ENCODE measurements at places on chromosomes 2 and 18.

DNA sequence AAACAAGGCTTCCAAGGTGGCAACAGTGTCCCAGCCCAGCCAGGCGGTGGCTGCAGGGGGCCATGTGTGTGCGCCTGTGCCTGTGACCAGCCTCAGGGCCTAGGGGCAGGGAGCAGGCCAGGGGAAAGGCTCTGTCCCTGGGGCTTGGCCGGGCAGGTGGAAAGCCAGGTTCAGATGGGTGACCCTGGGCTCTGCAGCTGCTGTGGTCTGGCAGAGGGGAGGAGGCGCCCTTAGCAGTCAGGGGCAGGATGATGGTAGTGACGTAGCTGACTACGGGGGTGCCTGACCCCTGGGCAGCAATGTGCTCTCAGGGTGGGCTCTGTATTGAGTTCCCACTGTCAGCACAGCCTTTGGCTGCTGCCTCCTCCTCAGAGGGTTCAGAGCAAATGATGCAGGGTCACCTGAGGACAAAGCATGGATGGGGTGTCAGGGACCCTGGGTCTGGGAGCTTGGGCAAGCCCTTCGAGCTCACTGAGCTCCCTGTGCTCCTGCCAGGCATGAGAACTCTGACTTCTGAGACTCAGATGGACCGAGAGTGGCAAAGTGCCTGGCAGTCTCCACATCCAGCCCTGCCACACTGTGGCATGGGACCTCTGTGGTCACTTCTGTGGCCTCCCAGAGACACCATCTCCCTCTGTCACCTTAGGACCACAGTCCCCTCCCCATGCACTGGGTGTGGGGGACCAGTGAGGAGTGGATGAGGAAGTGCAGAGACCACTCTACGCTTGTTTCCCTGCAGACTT is 56.6 kb upstream of the ALPP start:
- no peak for DNase-seq

DNA sequence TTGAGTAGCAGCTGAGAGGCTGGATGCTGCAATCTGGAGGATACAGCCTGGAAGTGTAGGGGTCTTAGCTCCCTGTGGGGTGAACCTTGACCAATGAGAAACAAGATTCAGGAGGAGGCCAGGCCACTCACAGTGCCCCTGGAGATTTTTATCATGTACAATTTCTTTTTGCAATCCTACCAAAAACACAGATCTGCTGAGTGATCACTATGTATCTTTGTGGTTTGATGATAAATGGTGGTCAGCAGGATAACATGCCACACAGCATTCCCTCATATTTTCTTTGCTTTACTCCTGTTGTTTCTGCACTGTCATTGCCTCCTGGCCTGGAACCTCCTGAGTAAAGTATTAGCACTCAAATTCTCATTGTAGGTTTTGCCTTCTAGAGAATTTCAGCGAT is 357.9 kb downstream of the THSD7B start:
- no peak for DNase-seq

DNA sequence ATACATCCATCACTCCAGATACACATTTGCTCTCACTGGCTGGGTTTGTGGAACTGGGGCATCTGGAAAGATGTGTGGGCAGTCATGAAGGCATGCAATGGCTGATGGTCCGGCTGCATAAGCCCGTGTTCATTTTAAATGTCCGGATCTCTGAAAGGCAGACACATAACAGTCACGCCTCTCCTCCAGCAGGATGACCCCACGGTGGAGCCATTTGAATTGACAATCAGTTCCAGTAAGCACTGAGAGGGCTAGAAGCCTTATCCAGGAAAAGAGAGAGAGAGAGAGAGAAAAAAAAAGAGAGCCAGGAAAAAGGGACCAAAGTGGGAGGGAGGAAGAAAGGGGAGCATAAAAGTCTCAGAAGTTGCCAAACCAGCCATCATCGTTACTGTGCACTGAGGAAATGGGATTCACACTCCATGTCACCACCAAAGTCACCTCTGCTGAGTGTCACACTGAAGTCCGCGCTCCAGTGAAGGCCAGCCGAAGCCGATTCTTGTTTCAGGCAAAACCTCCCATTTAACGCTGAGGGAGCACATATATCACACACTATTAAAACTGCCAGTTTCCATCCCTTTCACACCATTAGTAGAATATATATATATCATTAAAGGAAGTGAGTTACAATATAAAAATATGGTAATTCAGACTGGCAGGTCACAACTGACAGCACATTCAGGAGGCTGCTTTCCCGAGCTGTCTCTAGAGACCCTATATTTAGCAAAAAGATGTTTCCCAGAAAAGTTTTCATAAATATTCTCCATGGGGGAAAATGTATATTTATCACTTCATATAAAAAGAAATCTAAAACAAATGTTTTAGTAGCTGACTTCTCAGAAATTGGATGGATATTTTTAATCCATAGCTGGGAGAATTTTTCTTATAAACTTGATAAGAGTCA is 142.0 kb downstream of the ACTR3 start:
- no peak for DNase-seq

- DNase-seq: no peak
Measured at GRCh38 chr2:176110415-176111308, 3.6 kb downstream of the HOXD11 start.

DNA sequence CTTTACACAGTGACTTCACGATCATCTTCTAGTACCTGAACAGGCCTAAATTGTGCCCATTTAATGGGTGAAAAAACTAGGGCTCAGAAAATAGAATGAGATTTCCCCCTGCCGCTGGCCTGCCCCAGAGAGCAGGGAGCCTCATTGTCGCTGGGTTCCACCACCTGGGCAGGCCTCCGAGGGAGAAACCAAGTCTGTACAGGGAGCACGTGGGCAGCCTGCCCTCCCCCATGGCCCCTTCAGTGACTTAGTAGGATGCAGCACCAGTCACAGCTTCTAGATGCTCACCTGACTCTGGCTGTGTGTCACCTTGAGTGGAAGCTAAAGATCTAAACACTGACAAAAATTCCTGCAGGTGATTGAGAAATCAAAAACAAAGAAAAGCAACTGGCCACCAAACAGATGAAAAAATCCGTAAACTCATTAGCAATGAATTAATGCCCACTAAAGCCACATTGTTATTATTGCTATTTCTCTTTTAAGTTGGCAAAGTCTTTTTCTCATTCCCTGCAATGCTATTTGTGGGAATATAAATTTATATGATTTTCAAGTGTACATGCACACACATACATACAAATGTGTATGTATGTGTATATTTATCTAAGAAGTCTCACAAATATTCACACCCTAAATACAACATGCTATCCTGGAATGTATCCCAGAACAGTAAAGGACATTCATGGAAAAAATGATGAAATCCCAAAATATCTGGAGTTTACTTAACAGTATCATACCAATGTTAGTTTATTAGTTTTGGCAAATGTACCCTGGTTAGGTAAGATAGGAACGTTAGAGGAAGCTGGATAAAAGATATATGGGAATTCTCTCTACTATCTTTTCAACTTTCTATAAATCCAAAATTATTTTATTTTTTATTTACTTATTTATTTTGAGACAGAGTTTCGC is 18.7 kb upstream of the ASPRV1 start:
- no peak for DNase-seq

DNA sequence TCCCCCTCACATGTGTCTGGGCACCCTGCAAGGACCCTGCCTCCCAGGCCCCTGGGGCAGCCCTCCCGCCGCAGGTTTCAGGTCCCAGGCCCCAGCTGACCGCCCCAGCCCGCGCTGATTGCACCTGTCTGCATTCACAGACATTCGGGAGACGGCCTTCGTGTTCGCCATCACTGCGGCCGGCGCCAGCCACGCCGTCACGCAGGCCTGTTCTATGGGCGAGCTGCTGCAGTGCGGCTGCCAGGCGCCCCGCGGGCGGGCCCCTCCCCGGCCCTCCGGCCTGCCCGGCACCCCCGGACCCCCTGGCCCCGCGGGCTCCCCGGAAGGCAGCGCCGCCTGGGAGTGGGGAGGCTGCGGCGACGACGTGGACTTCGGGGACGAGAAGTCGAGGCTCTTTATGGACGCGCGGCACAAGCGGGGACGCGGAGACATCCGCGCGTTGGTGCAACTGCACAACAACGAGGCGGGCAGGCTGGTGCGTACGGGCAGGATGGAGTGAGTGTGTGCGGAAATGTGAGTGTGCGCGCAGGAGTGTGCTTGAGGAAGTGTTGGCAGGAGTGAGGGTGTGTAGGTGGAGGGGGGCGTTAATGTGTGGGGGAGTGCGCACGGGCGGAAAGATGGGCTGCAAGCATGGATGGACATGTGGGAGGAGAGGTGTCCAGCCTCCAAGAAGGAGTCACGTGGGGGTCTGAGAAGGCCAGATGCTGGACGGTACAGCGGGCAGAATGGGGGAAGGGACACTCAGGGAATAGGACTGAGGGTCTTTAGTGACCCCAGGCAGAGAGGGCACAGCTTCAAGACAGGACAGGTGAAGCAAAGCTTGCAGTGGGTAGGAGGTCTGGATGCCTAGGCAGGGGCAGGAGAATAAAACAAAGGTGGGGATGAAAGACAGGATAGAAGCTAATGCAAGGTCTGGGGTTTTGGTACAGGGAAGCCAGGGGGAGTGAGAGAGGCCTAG is 9.0 kb upstream of the WNT10A start:
- DNase-seq: peak; percentile 22

- DNase-seq: no peak
Measured at GRCh38 chr2:65277791-65278483, 50.3 kb downstream of the ACTR2 start.

DNA sequence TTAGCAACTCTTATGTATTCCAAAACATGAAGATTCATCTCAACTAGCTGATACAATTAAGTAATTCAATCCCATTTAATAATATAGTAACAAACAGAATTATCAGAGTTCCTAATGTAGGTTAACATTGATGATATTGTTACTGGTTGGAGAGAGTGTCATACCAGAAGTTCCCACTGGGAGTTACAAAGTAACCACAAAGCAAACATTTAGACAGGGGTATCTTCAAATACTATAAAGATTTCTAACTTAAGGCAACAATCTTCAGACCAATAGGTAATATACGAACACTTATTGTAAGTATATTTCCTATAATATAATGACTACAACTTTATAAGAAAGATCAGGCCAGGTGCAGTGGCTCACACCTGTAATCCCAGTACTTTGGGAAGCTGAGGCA is 1372.9 kb upstream of the PIK3C3 start:
- no peak for DNase-seq

DNA sequence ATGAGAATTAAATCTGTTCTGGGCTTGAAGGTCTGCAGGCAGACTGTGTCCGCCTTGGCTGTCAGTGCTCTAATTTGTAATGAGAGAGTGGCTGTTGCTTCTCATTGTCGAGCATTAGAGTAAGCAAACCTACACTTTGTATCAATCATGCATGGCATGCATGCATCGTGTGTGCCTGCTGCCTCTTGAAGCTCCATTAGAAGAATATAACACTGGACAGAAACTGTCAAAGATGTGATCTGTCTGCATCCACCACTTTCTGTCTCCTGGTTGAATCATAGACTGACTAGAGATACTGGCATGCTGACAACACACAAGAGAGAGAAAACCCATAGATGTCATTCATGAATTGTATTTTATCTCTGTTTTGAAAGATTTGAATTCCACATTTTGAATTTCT is 275.0 kb upstream of the NXPH2 start:
- no peak for DNase-seq

GRCh38 chr2:133682906-133683305 is 114.6 kb upstream of the NCKAP5 start:
- no peak for DNase-seq

DNA sequence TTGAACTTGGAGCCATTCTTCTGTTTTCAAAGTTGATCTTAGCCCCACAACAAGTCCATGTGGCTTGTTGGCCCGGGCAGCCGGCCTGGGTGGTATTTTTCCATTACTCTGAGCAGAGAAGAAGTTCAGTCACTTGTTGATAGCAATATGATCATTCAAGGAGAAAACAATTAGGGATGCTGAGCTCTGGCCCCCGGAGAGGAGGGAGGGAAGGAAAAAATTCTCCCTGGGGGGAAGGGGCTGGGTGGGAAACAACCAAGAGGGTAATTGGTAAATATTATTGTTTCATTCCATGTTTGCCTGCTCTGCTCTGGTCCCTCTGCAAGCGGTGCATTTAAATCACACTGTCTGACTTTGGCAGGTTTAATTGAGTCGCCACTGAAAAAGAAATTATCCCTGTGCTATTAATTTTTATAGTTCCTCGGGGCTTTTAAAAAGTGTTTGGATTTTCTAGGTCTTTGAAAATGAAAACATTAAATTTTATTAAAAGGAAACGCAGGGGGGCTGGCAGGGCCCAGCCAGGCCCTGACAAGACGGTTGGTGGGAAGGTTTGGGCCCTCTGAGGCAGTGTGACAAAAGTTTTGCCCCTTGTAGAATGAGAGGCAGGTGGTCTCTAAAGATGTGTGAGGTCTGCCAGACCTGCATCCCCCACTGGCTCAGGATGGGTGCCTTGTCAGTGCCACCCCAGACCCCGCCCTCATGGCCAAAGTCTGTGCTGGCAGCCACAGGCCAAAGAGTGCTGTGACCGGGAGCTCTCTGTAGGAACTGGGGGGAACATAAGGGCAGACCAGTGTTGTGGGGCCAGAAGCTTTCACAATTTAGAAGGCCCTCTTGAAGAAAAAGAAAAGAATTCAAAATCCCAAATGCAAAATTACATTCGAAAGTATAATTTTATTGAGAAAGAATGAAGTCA is 52.5 kb upstream of the SLC14A2 start:
- no peak for DNase-seq

DNA sequence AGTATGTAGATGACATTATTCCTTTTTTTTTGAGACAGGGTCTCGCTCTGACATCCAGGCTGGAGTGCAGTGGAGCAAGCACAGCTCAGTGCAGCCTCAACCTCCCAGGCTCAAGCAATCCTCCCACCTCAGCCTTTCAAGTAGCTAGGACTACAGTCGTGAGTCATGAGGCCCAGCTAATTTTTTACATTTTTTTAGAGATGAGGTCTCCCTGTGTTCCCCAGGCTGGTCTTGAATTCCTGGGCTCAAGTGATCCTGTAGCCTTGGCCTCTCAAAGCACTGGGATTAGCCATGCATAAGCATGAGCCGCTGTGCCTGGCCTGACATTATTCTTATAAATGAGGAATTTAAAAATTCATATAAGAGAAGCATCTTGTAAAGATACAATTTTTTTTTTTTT is 86.9 kb downstream of the FAM117B start:
- no peak for DNase-seq

GRCh38 chr2:66699793-66700676 is 265.1 kb downstream of the MEIS1 start:
- DNase-seq: no peak

DNA sequence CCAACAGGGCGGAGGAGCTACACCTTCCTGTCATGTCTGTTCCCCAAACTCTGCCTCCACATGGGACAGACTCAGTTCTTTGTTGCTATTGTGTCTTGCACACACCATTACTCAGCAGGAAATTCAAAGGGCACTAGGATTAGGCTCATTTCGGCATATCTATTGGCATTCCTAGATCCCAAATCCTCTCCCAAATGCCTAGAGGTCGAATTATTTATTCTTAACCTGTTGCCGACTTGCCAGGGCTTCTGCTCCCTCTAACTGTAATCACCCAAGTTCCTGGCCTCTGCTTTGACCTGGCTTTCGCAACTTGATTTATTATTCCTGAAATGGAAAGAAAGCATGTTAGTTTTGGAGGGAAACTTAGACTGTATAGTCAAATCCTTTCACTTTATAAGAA is 67.8 kb upstream of the ST6GAL2 start:
- DNase-seq: no peak

- no peak for DNase-seq
Measured at GRCh38 chr18:47815486-47816270, 114.8 kb downstream of the SMAD2 start.

GRCh38 chr2:39837856-39838453 is 58.9 kb upstream of the THUMPD2 start:
- no peak for DNase-seq

- DNase-seq: no peak
Measured at GRCh38 chr18:4797002-4797685, 342.0 kb upstream of the DLGAP1 start.

- DNase-seq: no peak
Measured at GRCh38 chr2:62831729-62832128, 126.2 kb downstream of the EHBP1 start.
